ENCODE measurements at places on chromosomes 6 and 20.

DNA sequence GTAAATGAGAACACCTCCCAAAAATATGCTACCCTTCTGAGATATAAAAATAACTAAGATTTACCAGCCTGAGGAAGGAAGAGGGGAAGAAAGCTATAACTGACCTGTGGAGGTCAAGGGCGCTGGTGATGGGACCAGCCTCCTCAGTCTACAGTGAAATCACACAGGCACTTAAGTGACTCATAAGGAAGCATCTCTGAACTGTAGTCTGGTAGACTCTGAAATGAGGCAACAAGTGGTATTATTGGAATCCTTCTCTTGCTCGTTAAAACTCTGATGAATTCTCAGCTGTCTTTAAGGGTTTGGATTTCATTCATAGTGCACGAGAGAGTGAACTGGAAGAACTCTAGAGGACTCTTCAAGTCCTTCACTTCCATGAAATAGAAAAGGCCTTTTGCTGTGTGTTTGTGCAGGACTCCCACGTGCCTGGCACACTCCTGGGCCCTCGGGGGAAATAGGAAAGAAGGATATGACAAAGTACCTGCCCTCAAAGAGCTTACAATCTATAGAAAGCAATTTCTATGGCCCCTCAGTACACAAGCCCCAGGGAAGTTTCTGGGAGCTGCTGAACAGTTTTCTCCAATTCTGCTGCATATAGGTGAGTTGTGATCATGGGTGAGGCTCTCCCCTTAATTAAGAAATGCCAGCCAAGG, 231.8 kb upstream of the RREB1 start:
- DNase-seq: no peak

GRCh38 chr20:7859356-7859802, 80.9 kb downstream of the HAO1 start:
- DNase-seq: no peak

GRCh38 chr6:11921017-11921438, 91.1 kb upstream of the HIVEP1 start:
- DNase-seq: no peak

GRCh38 chr6:18362058-18362561, 25.0 kb upstream of the RNF144B start:
- no peak for DNase-seq

DNA sequence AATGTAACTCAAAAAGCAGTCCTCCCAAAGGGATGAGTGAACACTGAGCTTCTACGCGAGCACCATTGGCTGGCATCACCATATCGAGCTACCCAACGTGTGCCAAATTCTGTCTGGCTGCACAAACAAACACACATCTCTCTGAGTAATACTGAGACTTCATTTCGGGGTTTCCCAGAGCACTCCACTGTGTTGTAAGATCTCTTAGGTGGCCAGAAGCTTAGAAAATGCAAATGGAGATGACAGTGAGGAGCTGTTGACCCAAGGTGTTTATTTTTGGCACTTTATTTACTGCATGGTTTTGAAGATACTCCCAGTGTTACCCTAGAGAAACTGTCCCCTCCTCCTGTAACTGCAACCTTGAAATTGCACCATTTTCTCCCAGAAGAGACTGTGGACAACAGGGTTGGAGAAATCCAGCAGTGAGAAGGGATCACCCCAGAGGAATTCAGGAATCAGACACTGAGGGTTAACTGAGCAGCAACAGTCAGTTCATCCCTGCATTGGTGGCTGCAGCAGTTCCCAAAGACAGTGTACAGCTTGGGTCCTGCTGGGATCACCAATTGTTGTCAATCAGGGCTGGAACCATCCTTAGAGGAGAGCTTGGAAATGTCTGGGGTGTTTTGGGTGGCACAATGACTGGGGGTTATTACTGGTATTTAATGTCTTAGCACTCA, 1.0 kb upstream of the RIPOR2 start:
- DNase-seq: no peak

DNA sequence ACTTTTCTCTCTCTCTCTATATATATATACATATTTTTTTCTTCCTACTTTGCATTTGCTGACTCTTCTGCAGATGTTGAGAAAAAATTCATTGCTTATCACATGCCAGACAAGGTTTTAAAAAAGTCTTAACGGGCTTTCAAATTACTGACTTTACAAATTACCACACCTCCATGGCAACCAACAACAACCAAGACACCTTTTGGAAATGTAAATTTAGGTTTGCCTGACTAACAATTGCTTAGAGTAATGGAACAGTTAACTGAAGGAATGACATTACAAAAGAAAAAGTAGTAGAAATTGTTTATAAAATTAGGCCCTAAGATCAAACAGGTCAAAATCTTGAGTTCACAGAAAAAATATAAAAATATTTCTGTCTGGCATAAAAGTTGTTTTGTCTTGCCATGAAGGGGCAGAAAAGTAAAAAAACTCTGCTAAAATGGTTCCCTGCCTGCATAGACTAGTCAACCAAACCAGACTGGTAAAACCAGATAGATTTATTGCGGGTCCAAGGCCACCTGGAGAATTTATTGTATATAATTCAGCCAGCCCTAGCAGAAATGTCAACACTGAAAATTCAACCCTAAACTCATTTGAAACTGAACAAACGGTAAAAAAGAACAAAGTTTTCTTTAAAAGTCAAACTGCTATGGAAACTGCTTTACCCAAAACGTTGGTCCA, 92.8 kb upstream of the FRMD1 start:
- DNase-seq: no peak

GRCh38 chr6:143774347-143774746, 68.8 kb upstream of the LTV1 start:
- no peak for DNase-seq

DNA sequence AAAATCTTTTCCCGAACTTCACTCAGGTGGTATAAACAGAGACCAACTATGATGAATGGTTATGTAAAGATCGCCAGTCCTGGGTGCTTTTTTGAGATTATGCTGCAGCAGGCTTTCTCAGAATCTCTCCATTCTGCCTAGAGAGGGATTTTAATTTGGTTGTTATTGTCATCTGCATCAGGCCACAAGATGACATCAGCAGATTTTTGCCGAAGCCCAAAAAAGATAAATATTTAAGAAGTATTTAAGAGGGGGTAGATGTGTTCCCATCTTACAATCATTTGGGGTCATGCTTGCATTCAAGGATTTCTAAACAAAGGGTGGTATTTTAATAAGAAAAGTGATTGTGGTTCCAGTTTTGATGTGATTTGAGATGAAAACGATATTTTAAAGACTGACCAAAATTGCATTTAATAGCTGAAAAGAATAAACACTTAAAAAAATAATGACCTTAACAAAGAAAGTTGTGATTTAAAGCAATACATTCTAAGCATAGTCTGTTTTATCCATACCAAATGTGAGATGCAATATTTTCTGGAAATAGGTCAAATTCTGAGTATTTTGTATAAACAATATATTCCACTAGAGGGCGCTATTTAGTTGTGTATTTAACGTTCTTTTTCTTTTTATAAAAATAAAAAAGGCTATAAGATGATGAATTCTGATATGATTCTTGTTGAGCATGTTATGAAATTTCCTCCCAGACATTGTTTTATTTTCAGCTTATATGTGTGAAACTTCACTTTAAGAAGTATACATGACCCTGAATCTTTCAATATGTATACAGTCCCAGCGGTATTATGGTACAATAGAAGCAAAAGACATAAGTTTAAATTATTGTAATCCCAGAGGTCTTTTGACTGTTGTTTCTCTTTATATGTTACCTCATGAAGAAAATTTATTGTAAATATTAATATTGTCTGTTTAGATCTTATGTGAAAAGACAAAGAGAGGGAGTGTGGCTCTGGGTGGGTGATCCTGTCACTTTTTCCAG, 51.0 kb upstream of the ZFP64 start:
- DNase-seq: no peak

GRCh38 chr20:47868744-47869143, 83.5 kb upstream of the SULF2 start:
- no peak for DNase-seq

DNA sequence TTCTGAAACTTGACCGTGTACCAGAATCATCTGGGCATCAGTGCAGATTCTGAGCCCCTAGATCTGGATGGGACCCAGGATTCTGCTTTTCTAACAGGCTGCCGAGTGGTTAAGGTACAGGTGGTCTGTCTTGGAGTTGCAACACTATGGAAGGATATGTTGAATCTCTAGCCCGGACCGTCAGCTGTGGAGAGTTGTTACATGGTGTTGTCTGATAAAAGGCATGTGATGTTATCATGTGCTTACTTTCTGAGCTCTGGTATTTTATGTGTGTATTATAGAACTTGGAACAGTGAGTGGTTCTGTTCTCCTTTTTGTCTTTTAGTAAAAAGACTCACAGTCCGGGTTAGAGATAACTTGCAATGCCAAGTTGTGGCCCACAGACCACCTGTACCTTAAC, 123.0 kb downstream of the JARID2 start:
- no peak for DNase-seq

- DNase-seq: no peak
Measured at GRCh38 chr6:7529141-7529540, 12.3 kb upstream of the DSP start.

- DNase-seq: no peak
Measured at GRCh38 chr6:19325335-19325789, 511.8 kb upstream of the ID4 start.
